ENCODE measurements at places on chromosomes 1 and 21. TPM values are rescaled to one million over a fixed set of nuclear protein-coding genes. Genes with fewer than 3 reads are reported as not detected.
A peak's percentile ranks its signal among the peaks of the same experiment; 100 is the strongest.

GRCh38 chr1:117612517-117613248 is 6.8 kb downstream of the TENT5C start:
- DNase-seq, result no peak

The VPS72 gene
- 61.7 TPM for total RNA-seq

GRCh38 chr1:55645270-55645669 is 430.1 kb upstream of the USP24 start:
- DNase-seq, result no peak

DNA sequence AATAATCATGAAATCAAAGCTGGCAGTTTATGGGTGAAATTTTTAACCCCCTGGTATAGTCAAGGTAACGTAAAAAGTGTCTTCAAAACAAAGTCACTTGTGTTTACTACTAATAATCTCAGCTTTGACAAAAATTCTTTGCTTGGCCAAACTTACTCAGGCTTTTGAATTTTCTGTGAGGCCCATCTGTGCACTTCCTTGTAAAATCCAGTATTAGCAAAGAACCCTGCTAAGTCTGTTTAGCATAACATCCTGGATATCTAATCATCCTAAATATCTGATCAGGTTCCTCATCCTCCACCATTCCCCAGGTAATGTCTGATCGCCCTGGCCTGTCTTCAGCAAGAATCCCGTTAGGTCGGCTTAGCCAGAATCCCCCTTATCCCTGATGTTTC is 3.0 kb downstream of the LYST start:
- no peak for DNase-seq

The LRRC53 gene
- not detected for total RNA-seq

- DNase-seq, result no peak
Measured at GRCh38 chr1:30149226-30149625, 574.2 kb downstream of the MATN1 start.

The PRRX1 gene
- total RNA-seq, result not detected

The CHIA gene
- not detected for total RNA-seq

GRCh38 chr1:42767510-42768000 is 506 bp downstream of the C1orf50 start:
- DNase-seq, result no peak

DNA sequence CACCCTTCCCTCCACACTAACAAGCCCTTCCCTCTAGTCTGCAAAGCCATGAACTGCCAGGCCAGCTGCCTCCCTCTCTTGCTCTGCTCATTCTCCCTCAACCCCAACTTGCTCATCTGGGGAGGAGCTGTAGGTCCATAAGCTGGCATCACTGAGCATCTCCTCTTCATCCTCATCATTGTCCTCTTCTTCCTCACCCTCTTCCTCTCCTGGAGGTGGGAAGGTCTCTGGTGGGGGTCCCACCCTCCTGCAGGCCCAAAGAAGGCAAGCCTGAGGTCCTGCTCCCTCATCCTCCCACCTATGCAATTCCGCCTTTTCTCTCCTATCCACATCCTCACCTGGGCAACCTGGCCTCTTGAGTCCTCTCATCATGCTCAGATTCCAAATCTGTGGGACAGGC is 2.7 kb downstream of the ZNF692 start:
- DNase-seq, result no peak

The RAB25 gene
- not detected for total RNA-seq

The OR2T33 gene
- total RNA-seq, result not detected

GRCh38 chr1:58058323-58058722 is 488.2 kb downstream of the OMA1 start:
- DNase-seq, result no peak

GRCh38 chr1:53014791-53015507 is 47.1 kb upstream of the PODN start:
- peak; percentile 90 for DNase-seq

The GBP5 gene
- 261 TPM for total RNA-seq

GRCh38 chr1:237108297-237109040 is 66.5 kb downstream of the RYR2 start:
- DNase-seq, result no peak

The PTCH2 gene
- total RNA-seq, result 1.4 TPM

- no peak for DNase-seq
Measured at GRCh38 chr1:226360106-226360746, 47.7 kb downstream of the PARP1 start.

DNA sequence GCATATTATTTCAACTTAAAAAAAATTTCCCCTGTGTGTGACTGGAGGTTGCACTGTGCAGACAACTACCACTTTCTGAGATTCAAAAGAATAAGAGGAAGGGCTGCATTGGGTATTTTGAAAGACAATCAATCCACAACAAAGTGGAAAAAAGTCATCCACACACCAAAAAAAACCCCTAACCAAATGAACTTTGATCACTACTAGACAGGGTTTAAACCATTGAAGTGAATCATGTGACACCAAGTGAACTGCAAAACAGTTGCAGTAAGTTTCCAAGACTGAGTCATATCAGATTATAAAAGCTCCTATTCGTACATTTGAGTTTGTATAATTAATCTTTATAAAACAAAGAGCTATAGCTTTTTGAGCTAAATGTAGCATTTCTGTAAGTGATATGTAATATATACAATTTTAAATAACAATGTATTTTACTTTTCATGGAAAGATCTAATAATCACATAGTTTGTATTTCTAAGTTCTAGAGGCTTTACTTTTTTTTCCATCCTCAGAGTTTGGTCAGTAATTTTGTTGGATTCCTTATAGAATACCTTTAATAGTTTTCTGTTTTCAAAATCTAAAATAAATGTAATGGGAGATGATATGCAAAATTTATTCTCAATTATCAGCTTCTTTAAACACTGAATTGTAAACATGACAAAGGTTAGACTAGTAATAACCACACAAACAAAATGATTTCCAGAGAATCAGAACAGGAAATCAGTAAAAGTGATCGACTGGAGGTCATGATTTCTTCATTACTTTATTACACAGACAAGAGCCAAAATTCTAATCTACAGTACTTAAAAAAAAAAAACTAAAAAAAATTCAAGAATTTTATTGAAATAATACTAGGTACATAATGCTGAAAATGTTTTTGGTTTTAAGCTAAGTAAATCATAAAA is 50.5 kb upstream of the GFI1 start:
- peak; percentile 51 for DNase-seq

- DNase-seq, result no peak
Measured at GRCh38 chr1:65504263-65504662, 83.8 kb downstream of the LEPR start.

GRCh38 chr1:114093624-114094362 is 59.9 kb downstream of the SYT6 start:
- no peak for DNase-seq

- DNase-seq, result no peak
Measured at GRCh38 chr1:33282791-33283190, 26.5 kb downstream of the ZNF362 start.

DNA sequence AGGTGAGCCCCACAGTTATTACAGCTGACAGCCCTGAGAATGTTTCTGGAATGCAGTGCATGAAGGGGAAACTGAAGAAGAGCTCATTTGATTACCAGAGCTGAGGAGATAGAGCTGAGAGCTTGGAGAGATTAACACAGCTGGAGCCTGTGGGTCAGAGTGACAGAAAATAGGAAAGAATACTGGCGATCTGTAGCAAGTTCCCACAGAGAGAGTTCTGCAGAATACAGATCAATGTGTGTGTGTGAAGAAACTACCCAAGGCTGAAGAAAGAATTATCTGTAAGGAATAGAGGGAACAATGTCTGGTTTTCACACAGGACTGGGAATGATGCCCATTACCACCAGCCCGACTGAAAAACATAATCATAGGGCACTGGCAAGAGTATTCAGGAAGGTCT is 103.6 kb upstream of the SNX7 start:
- no peak for DNase-seq

DNA sequence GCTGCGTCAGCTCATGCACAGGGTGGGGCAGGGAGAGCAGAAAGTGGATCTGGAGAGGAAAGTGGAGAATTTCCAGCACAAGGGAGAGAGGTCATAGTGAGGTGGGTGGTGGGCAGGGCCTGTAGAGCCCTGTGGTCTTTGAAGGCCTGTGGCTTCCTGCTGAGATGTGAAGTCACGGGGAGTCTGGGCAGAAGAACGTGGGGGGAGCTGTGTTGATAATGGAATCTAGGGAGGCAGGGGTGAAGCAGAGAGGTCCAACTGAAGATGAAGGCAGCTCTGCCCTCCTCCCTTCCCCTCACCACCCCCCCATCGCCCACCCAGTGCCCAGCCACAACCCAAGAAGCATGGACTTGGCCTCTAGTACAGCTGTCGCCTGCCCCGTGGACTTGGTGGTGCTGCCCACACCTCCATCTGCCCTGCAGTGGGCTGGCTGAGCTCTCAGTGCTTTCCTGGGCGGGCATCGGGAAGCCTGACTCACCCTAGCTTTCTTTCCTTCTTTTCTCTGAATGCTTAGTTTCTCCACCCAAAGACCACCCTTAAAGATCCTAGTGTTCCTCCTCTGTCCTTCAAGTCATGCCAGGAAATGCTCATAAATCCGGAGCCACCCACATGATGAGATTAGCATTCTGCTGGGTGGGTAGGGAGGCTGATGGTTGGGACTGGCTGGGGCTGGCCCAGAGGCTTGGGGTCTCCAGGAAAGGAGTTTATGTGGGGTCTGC is 186.1 kb downstream of the TRABD2B start:
- DNase-seq, result no peak

DNA sequence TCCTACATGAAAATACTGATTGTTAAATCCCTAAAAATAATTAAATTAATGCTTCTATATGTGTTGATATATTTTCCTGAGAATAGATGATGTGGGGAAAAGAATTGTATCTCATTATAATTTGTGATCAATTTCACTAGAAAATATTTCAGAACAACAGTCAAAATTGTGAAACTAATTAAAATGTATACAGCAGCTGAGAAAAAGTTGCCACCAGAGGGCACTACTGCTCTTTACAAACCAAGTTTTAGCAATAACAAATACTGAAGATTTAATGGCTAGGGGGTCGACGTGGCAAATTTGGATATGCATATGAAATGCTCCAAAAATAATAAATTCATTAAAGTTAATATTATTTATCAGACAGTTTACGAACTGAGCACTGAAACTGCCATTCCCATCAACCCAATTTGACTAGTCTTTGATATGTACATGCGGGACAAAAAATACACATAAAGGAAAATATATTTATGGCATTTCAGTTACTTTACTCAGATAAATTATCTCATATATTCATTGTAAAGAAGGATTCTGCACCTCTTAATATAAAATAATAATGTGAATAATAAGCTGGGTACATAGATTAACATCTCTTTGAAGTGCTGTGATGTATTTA is 96.3 kb upstream of the TMPRSS15 start:
- peak; percentile 55 for DNase-seq

The F13B gene
- not detected for total RNA-seq

DNA sequence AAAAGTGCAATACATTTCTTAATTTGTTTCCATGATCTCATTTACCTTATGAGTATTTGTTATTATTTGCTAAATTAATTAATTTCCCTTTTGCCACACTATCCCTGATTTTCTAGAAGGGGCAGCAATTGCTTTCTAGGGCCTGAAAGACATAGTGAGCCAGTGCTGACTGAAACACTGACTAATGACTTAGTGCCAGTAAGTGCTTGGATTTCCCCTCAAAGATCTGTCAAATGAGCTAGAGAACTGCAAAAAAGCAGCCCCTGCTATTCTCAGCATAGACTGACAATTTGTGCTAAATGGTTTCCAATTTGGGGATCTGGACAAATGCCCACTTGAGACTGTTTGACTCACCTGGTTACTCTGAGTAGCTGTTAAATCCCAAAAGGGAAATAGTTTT is 35.6 kb upstream of the USH2A start:
- DNase-seq, result no peak

DNA sequence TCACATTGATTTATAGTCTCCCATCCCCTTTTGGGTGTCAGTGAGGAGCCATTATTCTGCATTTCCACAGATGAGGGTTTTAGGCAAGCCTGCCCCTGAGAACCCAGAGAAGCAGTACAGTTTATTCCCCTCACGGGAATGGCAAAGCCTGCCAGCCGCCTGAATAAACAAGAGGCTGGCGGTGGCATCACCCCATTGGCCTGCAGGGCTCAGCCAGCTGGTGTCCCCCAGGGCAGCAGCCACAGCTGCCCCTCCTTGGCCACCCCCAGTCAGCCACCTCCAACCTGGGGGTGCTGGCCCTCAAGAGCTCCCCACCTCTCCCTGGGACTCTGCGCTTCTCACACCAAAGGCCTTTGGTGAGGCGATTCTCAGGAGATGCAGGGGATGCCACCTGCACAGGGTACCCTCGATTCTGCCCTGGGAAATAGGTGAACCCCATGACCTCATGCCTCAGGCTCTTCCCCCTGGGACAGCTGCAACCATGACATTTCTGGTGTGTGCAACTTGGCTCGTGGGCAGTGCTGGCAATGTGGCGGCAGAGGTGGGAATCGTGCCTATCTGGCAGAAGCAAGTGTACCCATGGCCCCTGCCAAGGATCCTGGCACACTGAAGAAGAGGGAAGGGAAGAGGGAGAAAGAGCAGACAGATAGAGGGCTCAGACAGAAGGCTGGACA is 14.0 kb downstream of the OLFML2B start:
- no peak for DNase-seq

DNA sequence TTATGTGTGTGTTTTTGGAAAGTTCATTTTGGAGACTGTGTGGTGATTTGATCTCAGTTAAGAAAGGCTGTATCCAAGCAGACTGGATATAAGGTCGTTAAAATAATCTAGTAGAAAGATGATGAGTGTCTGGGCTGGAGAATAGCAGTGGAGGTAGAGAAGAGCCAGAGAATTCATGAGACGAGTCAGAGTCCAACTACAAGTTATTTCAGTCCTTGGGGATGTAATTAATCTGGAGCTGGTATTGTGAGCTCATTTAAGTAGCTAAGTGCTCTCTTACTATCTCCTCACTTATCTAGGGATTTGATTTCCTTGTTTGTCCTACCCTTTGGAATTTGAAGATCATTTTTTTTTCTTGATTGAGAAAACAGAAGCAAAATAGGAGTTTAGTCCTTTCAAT is 1219.0 kb upstream of the ADGRL4 start:
- no peak for DNase-seq

DNA sequence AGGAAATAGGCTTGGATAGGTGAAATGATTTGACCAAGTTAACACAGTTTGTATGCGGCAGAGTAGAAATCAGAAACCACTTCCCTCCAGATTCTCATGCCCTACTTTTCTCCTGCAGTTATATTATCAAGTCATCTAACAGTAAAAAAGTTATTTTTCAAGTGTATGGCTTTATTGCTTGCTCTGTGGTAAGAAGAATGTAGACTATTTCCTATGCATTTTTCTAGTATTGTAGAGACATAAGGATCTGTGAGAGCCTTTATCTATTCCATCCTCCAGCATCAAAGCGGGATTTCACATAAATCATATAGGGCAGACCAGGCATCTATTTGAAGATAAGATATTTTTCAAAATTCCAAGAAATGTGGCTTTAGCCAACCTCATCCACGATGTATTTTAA is 208.5 kb downstream of the TTLL7 start:
- DNase-seq, result no peak

- no peak for DNase-seq
Measured at GRCh38 chr1:118113261-118113660, 71.8 kb downstream of the SPAG17 start.

The MAGOH gene
- total RNA-seq, result 85.2 TPM

Data from activated CD8-positive, alpha-beta T cell treated with anti-CD3 and anti-CD28 coated beads, Interleukin-2, amount 10 ng/mL, durations not matched to agents 7 days and 5 days (primary cell).